ENCODE measurements at places on chromosomes 7 and 10.

GRCh38 chr10:71708897-71709882 lies 10.4 kb downstream of the C10orf105 start:
- DNase-seq = no peak

DNA sequence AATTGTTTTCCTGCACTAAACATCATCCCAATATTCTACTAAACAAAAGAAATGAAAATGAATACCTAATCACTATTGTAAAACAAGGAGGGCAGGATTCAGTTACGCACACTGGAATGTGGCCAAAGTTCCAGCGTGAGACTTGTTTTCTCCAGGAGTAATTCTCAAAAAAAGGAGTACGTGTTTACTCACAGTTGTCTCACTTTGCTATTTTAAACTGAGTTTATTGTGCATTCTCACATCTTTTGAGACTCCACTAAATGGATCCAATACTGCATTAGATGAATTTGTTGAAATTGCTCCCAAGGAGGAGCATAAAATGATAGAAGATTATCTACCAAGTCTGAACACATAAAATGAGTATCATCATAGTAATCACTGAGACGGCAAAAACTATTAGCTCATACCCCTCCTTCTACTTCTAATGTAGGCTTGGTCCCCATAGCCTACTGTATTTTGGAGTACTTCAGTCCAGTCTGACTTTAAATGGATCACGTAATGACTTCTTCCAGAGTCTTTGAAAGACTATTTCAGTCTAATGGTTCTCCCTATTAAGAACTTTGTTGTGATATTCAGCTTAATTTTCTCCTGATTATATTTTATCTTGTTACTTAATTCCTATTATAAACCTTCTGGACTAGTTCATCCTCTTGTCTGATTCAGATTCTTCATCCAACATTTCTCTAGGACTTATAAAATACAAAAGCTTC lies 3.8 kb downstream of the GRM3 start:
- no peak for DNase-seq

- no peak for DNase-seq
These were observed 28.4 kb downstream of the RBM20 start for GRCh38 chr10:110672580-110672919.

GRCh38 chr7:45658716-45659495 lies 84.7 kb downstream of the ADCY1 start:
- DNase-seq = no peak

DNA sequence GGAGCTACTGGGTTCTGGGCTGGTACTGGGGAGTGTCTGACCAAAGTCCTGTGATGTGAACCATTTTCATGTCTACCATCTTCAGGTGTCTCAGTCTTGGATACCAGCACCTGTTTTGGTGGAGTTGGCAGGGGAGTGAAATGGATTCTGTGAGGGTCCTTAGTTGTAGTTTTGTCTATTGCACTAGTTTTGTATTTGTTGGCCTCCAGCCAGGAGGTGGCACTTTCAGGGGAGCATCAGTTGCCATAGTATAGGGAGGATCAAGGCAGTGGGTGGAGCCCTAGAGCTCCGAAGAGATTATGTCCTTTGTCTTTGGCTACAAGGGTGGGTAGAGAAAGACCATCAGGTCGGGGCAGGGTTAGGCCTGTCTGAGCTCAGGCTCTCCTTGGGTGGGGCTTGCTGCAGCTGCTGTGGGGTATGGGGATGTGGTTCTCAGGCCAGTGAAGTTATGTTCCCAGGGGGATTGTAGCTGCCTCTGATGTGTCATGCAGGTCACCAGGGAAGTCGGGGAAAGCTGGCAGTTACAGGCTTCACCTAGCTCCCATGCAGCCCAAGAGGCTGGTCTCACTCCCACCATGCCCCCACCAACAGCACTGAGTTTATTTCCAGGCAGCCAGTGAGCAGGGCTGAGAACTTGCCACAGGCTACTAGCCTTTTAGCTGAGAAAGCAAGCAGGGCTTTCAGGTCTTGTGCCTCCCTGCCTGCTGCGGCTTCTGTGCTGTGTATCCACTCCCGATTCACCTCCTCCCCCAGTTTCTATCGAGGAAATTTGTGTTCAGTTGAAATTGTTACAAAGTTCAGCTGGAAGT lies 153.1 kb downstream of the ZNF365 start:
- DNase-seq = no peak

DNA sequence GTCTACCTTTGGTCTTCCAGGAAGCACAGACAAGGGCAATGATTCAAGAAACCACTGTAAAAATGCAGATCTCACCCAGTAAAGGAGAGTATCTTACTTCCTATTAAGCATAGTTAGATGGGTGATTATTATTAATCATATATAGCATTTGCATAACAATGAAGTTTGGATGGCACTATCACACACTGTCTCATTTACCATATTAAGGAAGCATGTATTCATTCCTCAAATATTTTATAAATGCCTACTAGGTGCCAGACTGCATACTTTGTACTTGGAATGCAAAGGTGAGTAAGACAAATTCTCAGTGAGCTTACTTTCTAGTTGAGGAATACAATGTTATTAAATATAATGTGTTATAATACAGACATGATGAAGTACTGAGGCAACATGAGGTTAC lies 53.9 kb upstream of the SKAP2 start:
- DNase-seq = no peak

GRCh38 chr10:25888627-25889026 lies 45.4 kb upstream of the MYO3A start:
- DNase-seq = no peak

DNA sequence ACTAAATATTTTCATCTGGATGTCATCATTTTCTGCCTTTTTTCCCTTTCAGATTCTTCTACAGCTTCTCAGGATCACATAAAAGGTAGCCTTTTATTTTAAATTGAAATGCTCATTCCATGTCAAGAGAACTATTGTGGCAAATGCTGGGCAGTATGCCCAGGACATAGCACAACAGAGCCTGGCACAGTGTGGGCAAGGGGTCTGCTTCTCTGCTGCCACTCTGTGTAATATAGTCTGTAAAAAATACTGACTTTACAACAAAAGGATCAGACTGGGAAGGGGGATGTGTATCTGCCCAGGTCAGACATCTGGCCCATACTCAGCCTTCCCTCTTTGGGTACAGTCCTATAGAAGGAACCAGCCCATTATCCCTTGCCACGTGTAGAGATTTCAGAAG lies 62.7 kb downstream of the CUZD1 start:
- DNase-seq = no peak

DNA sequence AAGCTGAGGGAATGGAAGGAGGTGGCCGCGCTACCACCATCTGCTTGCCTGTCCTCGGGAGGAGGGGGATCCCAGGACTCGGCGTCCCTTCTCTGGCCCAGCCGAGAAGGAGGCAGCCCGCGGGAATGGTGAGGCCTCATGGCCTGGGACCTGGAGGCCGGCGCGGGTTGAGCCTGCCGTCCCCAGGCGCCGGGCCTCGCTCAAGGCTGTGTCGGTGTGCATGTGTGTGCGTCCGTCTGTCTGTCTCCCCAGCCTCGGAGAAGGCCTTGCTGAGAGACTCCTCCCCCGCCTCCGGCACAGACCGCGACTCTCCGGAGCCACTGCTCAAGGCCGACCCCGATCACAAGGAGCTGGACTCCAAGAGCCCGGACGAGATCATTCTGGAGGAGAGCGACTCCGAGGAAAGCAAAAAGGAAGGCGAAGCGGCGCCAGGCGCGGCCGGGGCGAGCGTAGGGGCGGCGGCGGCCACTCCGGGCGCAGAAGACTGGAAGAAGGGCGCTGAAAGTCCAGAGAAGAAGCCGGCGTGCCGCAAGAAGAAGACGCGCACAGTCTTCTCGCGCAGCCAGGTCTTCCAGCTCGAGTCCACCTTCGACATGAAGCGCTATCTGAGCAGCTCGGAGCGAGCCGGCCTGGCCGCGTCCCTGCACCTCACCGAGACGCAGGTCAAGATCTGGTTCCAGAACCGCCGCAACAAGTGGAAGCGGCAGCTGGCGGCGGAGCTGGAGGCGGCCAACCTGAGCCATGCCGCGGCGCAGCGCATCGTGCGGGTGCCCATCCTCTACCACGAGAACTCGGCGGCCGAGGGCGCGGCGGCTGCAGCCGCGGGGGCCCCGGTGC lies 1.3 kb downstream of the HMX3 start:
- no peak for DNase-seq

DNA sequence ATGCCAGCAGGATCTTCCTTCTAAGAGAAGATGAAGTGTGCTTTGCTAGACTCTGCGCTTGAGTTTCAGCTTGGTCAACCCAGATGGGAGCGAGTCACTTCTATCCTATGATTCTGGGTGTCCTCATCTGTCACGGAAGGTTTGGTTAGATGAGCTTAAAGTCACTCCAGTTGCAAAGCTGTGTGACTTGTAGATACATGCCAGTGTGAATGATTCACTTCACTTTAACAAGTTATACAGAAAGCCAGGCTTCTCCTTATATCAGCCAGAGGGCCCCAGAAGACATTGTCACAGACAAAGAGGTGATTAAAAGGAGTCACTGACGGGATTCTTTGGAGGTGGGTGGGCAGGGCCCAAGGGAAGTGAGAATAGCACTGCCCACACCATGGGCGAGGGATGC lies 122.6 kb upstream of the PFKP start:
- DNase-seq = no peak

GRCh38 chr10:36114141-36114540 lies 472.0 kb upstream of the FZD8 start:
- no peak for DNase-seq

- DNase-seq = no peak
These were observed 170.0 kb upstream of the PHF14 start for GRCh38 chr7:10803720-10804119.

DNA sequence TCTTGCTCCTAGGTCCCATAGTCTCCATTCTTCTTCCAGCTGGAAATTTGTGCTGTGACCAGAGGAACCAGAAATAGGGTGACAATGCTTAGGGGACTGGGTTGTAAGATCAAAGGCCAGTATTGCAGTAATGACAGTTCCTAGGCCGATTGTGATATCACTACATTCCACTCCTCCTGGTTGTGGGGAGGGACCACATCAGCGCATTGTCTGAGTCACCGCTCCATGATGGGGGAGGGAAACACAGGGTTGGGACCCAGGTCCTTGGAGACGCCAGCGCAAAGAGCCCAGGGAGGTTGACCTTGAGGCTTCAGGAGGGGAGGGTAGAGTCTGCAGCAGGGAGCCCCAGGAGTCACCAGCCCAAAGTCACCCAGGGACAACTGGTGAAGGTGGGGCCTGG lies 20.8 kb upstream of the GGCT start:
- no peak for DNase-seq

DNA sequence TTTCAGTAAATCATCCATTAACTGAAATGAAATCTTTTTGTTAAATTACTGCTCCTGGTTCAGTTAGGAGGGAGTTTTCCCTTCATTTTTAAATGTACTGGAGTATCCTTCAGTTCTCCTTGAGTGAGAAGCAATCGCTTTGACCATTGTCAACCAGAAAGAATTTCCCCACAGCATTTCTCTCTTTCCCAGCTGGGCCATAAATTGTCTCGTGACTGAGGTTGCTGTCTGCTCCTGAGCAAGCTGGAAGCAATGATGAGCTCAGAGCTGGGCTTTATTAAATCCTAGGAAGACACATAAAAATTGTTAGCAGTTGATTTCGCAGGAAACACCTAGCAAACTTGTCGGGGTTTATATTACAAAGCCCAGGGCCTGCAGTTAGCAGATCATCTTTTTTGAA lies 102.0 kb upstream of the INSYN2A start:
- no peak for DNase-seq

DNA sequence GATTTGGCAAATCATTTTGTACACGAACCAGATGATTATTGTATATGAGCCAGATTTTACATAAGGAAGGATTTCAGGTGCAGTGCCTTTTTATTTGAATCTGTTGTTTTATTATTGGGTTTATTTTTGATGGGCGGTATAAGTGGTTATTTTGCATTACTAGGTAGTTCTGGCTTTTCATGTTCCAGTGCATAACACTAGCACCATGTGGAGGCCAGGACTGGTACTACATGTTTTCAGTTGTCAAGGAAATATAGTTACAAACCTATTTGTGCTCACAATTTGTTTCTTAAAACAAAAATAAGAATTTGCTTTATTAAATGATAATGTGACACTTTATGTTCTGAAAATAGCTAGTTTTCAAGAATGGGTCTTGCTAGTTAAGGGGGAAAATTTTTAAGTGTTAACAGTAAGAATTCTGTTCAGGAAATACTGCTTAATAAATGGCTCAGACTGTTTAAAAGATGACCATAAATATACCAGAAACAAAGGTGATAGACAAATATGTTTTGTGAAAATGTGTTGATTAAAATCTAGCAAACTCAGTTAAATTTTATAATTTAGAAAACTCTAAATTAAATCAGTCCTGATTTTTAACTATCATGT lies 7.1 kb upstream of the SEMA3E start:
- no peak for DNase-seq

GRCh38 chr10:77522268-77522809 lies 115.3 kb downstream of the KCNMA1 start:
- DNase-seq = no peak

GRCh38 chr7:53350241-53350640 lies 314.8 kb downstream of the POM121L12 start:
- DNase-seq = no peak

- DNase-seq = no peak
These were observed 74.0 kb upstream of the ITGB1 start for GRCh38 chr10:33031815-33032653.

GRCh38 chr7:17770710-17771375 lies 169.5 kb downstream of the SNX13 start:
- DNase-seq = no peak

GRCh38 chr7:44163591-44163990 lies 22.5 kb upstream of the MYL7 start:
- DNase-seq = no peak

DNA sequence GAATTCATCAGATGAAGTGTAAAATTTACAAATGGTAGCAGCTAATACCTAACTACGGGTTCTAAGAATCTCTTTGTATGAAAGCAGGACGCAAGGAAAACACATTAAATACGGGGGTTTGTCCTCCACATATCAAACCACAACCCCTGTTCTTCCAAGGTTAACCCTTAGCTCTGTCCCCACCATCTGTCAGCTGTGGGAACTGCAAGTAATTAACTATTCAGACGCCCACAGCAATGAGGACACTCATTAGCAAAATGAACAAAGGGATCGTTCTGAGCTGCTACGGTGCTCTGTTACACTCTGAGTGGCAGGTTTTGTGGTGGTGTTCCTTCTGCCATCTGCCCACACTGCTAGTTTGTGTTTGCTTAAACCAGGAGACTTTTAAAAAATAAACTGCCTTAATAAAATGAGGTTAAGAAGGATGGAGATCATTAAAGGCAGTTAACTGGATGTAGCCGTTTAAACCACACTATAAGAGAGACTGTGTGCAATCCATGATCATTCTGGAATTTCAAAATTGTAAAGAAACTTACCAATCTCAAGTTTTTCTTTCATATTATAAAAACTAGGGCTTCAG lies 51.4 kb downstream of the C10orf67 start:
- DNase-seq = peak; percentile 4

GRCh38 chr10:86960003-86960862 lies 1.8 kb downstream of the SNCG start:
- DNase-seq = peak; percentile 50

- no peak for DNase-seq
These were observed 181.3 kb downstream of the SDK1 start for GRCh38 chr7:3482147-3482921.

- DNase-seq = no peak
These were observed 48.8 kb downstream of the RALA start for GRCh38 chr7:39672176-39672575.
